Hypothalamus (tissue), 51 donors: ENCODE measurements at places on chromosomes 2 and 18.

GRCh38 chr2:173952267-173953046, 12.7 kb downstream of the SP3 start:
- DNase-seq, result no peak

DNA sequence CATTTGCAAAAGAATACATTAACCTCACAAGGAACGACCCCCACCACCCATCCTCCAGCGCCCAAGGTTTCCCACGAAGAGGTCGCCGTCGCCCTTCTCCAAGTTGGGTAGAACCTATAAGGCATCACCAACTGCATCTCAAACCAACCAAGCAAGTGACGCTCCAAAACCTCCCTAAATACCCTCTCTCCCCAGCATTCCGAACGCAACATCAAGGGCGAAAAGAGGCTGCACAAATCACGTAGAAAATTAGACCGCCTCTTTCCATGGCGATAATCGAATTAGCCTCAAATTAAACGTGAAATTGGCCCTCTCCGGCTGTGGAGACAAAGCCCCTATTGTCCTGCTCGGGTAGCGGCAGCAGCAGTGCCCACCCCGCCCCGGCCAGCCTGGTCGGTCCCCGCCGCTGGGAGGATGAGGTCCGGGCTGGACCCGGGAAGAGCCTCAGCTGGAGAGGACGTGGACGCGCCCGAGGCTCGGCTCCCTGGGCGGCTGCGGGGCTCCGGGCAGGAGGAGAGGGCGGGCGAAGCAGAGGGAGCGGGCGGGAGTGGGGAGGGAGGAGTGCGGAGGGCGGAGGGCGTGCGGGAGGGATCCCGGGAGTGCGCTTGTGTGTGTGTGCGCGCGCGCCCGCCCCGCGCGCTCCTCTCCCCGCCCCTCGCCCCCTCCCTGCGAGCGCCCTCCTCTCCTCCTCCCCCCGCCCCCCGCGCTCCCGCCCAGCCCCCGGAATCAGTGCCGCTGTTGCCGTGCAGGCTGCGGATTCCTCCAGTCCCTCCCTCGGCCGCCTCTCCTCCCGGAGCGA, at the start of gene SPTBN1:
TSS of gene SPTBN1 (plus strand) at position 765 of the 799 bp plus-strand sequence. CDS start 70,092 bp downstream, outside the sequence.
- peak; percentile 83 for DNase-seq

GRCh38 chr18:24584813-24585212, 124.4 kb downstream of the HRH4 start:
- DNase-seq, result no peak

GRCh38 chr2:235660484-235661082, 166.7 kb downstream of the AGAP1 start:
- DNase-seq, result no peak

GRCh38 chr2:185219981-185220380, 518.6 kb upstream of the FSIP2 start:
- no peak for DNase-seq

- no peak for DNase-seq
These were observed 934.6 kb upstream of the FAM98A start for GRCh38 chr2:34533585-34534183.

DNA sequence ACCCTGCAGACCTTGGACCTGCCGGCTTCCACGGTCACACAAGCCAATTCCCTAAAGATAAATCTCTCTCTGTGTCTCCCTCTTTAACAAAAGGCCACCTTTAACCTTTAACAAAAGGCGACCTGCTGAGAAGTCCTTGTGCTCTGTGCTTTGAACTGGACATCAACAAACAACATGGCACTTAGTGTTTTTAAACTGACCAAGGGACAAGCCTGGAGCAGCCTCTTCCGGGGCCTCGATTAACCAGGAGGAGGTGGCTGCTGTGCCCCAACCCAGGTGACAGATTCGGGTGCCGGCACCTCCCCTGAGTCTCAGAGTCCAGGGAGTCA, 135.3 kb downstream of the RTP5 start:
- DNase-seq, result no peak

DNA sequence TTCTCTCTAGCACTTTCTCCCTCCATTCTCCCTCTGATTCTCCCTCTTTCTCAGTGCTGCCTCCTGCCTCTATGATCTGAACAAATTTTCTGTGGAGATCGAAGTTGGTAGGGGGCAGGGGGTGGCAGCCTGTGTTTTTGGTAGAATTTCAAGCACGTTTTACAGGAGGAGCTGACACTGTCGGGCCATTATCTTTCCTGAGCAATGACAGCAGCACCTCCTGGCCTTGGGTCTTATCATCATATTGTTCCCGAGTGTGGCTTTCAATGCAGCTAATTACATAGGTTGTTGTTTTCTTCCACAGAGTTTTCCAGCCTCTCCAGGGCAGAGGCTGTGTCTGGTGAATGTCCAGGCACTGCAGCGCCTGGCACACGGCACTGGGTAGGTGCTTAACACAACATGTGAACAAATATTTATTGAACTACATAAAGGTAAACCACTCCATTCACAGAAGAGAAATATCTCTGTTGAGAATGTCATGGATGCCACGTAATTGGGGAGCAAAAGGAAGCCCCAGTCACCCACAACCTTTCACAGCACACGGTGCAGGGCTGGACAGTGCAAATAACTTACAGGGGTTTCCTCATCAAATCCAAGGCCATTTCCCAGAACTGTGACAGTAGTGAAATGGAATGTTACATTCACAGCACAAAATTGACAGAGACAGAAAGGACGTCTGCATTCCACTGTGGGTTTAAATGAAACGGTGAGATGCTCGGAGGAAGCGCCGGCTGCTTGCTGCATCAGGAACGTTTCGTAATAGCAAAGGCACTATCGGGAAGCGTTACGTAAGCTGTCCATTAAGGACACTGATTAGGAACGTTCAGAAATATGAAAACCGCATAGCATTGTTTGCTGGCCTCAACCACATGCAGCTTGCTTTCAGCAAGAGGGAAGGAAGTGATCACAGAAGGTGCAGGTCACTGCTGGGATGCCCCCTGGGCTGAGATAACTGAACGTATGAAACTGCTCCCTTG, 6.5 kb upstream of the KCNG2 start:
- no peak for DNase-seq

DNA sequence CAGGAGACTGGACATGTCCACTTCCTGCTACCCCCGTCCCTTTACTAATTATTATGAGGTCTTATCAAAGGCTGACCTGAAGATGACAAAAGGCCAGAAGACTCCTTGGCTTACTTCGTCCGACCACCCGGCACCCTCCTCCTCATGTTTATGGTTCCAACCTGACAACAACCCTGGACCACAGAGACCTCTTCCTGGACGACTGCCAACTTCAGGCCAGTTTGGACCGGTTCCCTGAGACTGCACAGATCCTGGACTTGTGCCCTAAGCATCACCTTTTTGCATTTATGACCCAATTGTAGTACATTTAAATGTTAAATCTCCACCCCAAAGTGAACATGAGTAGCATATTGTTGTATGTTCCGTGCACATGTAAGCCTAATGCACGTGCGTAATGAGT, 5.8 kb downstream of the DRC1 start:
- DNase-seq, result no peak

DNA sequence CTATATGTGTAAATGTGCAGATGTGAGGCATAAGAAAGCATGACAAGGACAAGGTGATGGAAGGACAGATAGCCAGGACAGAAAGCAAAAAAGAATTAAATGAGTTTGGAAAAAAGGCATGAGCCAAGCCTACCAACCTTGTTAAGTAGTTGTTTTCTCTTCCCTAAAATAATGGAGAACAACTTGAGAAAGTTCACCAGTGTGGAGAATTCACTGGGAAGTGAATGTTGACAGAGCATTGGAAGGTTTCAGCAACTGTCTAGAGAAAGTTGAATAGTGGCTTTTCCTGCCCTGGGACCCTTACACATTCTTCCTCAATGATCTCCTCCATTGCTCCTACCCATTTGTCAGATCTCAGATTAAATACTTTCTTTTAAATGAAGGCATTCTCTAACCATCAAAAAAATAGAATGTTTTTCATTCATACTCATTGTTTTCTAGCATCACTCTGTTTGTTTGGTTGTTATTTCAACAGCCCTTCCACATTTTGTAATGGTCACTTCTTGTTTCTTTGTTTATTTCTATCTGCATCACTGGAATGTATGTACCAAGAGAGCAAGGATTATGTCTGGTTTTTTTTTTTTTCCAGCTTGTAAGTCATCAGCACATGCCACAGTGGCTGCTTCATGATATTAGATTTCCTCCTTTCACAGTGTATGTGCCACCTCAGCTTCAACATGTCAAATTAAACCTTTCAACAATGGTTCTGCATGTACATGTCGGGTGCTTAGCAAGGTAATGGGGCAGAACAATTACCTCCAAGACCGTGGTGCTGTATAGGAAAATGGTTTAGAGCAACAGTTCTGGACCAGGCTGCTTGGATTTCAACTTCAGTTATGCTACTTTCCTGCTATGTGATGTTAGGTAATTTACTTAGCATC, 586.0 kb upstream of the VRK2 start:
- DNase-seq, result no peak

GRCh38 chr2:195663007-195663406, 6.0 kb downstream of the SLC39A10 start:
- DNase-seq, result no peak

GRCh38 chr18:35634323-35634722, 52.8 kb downstream of the GALNT1 start:
- DNase-seq, result no peak

DNA sequence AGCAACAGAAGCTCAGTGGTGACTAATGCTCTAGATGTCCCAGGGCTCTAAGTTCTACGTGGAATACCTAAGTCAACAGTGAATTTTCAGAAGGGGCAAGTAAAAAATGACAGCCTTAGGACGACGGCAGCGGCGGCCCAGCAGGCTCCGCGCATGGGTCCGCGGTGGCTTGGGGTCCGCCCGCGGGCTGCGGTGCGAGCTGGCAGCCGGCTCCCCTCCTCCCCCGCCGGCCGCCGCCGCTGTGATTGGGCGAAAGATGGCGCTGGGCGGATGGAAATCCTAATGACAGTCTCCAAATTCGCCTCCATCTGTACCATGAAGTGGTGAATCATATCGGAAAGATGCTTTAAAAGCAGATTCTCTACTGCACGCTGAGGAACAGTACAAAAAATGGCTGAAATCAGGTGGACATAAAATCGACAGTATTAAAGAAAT, 74.7 kb downstream of the HNRNPLL start:
- DNase-seq, result peak; percentile 16

DNA sequence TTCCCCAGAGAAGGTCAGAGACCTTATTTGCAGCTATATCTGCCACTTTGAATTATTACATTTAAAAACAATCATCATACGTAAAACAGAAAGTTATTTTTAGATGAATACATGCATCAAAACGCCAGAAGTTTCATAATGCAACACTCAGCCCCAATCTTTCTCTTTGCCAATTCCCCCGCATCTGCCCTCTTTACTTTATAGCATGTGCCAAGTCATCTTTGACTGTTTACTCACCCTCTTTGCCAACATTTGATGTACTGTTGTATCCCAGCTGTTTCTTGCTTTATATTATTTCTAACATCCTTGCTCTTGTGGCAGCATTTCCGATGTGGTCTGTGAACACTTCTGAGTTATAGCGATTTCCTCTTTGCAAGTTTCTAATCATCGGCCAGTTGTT, 86.2 kb downstream of the CRIM1 start:
- no peak for DNase-seq

DNA sequence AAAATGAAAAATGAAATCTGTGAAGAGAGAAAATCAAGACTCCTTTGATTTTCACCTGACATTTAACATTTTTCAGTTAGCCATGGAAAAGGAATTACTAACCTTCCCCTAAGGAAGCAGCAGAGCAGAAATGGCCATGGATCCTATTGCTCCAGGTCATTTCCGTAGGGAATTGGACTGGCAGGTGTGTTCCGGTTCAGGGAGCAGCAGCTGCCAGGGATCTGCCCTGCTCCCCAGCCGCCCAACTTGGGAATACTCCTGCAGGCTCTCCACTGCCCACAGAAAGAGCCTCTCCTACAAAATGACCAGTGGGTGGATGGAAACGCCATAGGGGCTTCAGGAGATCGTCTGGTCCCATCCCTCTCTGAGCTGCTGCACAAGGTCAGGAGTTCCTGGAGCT, 86.0 kb upstream of the MAPK4 start:
- no peak for DNase-seq
